Adipocyte (in vitro differentiated cells): ENCODE measurements at places on chromosomes 4 and X.

GRCh38 chr4:15250021-15250441 is 177.8 kb upstream of the C1QTNF7 start:
- no peak for DNase-seq

GRCh38 chr4:87624698-87625097 is 16.4 kb downstream of the DSPP start:
- DNase-seq = no peak

DNA sequence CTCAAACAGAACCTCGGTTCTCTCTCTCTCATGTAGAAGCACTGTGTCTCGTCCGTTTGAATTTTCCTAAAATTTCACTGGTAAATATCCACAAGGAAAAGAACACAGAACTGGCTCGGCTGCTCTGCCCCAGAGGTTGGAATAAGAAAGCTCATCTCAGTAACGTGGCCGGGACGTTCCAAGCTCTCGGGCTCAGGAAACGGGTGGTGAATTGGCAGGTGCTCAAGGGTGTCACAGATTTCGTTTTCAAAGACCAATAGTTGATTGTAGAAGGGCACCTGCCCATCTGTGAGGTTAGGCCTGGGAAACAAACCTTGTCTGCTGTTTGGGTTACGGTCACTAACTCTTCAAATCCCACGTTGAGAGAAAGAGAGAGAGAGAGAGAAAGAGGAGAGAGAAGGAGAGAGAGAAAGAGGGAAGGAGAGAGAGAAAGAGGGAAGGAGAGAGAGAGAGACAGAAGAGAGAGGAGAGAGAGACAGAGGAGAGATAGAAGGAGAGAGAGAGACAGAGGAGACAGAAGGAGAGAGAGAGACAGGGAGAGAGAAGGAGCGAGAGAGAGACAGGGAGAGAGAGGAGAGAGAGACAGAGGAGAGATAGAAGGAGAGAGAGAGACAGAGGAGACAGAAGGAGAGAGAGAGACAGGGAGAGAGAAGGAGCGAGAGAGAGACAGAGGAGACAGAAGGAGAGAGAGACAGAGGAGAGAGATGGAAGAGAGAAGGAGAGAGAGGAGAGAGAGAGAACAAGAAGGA is 106.6 kb downstream of the CRLF2 start:
- no peak for DNase-seq

DNA sequence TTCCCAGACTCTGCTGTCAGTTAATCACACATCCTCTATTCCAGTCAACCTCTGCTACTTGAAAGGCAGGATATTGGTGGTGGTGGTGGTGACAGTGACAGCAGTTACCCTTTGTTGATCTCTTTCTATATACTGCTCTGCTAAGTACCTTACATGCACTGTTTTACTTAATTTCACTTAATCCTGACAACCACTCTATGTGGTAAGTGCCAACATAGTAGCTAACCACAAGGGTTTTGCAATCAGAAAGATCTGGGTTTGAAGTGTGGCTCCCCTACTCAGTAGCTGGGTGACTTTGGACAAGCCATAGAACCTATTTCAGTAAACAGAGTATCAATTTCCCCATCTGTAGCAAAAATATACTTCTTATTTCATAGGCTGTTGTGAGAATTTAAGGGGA is 24.2 kb upstream of the F9 start:
- no peak for DNase-seq

- peak; percentile 82 for DNase-seq
These were observed 631.5 kb downstream of the RAB28 start for GRCh38 chr4:12852338-12853307.

- DNase-seq = no peak
These were observed 54.5 kb downstream of the FAM184B start for GRCh38 chr4:17726911-17727310.

DNA sequence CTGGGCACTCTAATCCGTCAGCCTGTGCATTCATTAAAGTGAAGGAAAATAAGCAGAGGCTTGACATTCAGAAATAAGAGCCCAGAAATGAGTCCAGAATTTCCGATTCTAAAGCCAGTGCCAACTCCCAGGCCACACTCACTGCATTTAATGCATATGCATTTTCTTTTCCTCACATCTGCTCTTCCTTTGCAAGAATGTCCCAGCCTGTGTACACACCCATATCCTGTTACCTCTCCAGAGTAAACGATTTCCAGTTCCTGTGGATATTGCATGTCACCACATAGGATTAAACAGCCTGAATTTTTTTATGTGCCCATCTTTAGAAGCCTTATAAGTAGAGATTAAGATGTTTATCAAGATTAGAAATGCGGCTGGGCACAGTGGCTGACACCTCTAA is 27.5 kb downstream of the ARX start:
- peak; percentile 10 for DNase-seq

DNA sequence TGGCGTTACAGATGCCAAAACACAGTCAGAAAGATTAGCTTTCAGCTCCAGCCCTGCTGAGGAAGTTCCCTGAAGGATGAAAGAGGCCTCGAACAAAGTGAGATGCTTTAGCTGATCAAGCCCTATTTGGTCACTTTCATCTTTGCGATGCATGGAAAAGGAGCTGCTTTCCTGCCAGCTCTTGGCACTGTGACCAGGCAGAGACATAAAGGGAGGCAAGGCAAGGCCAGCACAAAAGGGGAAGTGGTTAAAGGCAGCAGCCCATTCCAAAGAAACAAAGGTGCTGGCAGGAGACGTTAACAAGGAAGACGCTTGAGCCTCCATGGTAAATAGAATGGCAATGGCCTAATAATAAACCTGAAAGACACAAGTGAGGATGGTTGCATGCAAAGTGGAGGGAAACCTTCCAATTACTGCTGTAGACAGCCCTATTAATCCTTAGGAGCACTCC is 617.1 kb upstream of the INTU start:
- DNase-seq = no peak

DNA sequence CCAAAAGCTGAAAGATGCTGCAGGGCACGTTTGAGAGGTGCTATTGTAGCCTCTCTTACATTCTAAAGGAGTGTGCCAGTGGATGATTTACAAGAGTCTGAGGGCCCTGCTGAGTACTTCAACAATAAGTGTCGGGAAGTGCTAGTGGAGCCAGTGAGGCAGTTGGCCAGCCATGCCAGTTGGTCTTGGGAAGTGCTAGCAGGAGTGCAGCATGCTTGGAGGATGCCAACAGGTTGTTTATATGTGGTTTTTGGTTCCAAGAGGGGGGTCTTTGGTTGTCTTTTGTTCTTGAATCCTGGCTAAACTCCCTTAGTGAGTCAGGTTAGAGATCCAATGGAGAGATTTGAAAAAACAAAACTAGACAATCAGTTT is 335.3 kb downstream of the PABPC4L start:
- DNase-seq = no peak

DNA sequence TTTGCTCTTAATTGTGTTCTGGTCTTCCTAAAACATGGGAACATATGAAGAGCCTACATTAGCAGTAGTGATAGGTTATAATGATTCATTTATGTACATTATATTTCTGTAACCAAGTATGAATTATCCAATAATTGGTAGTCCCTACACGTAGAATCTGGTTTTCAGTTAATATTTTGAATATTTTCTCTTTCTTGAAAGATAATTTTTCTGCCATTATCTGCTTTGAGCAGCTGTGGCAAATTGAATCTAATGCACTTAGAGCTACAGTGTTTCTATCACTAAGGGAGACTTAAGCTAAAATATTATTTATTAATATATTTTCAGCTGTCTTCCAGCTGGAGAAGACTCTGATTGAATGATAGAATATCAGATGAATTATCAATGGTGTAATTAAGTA is 21.0 kb downstream of the CEP44 start:
- DNase-seq = no peak
